ENCODE measurements at places on chromosomes 7 and 10. TPM values are rescaled to one million over a fixed set of nuclear protein-coding genes. Genes with fewer than 3 reads are reported as not detected.
A peak's percentile ranks its signal among the peaks of the same experiment; 100 is the strongest.

Gene NEUROG3
- not detected for total RNA-seq

Gene PDE1C
- 26.4 TPM for total RNA-seq

Gene EIF4H
- total RNA-seq, result 122 TPM

Gene BMPER
- total RNA-seq, result 1.0 TPM

Gene PROSER2
- total RNA-seq, result 25.6 TPM

Gene GPR22
- total RNA-seq, result 1.1 TPM

- H3K4me1 ChIP-seq, result no peaks in the 10 kb centered on the region
- H3K36me3 ChIP-seq, result no peaks in the 10 kb centered on the region
- H3K27ac ChIP-seq, result no peak overlapping the region
- H3K4me3 ChIP-seq, result no peak overlapping the region
- no peak for DNase-seq
Observed at GRCh38 chr7:24630596-24630995, 57.3 kb downstream of the PALS2 start.

GRCh38 chr10:74585231-74586087, 240.9 kb upstream of the KAT6B start:
- no peaks in the 10 kb centered on the region for H3K36me3 ChIP-seq
- peaks cover 5% of the 10 kb centered on the region for H3K4me1 ChIP-seq
- no peak for DNase-seq

DNA sequence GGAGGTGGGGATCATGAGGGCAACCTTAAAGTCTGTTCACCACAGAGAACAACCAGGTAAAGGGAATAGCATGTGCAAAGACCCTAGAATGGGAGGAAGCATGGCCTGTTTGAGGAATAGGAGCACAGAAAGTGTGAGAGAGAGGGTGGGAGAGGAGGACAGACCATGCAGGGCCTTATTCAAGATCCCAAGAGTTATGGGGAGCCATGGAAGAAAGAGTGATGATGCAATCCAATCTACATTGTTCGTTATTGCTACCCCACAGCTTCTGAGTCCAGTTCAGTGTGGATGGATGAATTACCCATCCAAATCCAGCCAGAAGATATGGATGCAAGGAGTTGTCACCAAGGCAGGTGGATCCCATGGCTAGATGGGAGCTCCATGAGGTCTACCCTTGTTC, 7.8 kb upstream of the EIF4EBP2 start:
- H3K36me3 ChIP-seq, result no peaks in the 10 kb centered on the region
- no peak overlapping the region for H3K4me3 ChIP-seq
- DNase-seq, result no peak

GRCh38 chr10:122296363-122297120, 25.4 kb downstream of the BTBD16 start:
- DNase-seq, result no peak
- no peak overlapping the region for H3K4me3 ChIP-seq
- H3K4me1 ChIP-seq, result no peaks in the 10 kb centered on the region

GRCh38 chr10:101124933-101125332, 6.2 kb upstream of the TLX1 start:
- no peak for DNase-seq
- no peak overlapping the region for H3K27ac ChIP-seq
- H3K4me1 ChIP-seq, result peaks cover 6% of the 10 kb centered on the region
- H3K27me3 ChIP-seq, result peaks cover 62% of the 10 kb centered on the region

- no peak overlapping the region for H3K27ac ChIP-seq
- no peaks in the 10 kb centered on the region for H3K27me3 ChIP-seq
- no peak overlapping the region for H3K4me3 ChIP-seq
Observed at GRCh38 chr10:108905821-108906220, 1017.5 kb downstream of the XPNPEP1 start.

GRCh38 chr10:103990531-103990930, 23.6 kb downstream of the SLK start:
- DNase-seq, result no peak
- H3K27me3 ChIP-seq, result no peaks in the 10 kb centered on the region
- H3K27ac ChIP-seq, result no peak overlapping the region
- H3K4me3 ChIP-seq, result no peak overlapping the region

- no peaks in the 10 kb centered on the region for H3K27me3 ChIP-seq
- no peaks in the 10 kb centered on the region for H3K4me1 ChIP-seq
- H3K27ac ChIP-seq, result no peak overlapping the region
Observed at GRCh38 chr10:31820096-31820495, 108.5 kb downstream of the ARHGAP12 start.

DNA sequence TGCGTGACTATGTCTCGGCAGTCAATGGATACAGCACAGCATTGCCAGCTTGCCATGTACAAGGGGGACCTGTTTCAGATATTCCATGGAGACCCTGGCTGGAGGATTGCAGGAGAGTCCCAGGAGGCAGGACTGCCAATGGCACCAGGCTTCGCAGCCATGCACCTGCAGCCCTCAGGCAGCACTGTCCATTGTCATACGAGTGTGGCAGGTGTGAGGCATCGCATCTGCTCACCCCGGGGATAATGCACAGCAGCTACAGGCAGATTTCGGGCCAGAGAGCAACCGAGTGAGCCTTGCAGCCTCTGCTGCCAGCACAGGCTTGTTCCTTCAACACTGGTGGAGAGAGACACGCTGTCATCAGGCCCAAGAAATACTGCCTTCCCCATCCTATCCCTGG, 415.1 kb downstream of the PAXIP1 start:
- no peak for DNase-seq
- no peaks in the 10 kb centered on the region for H3K27me3 ChIP-seq
- H3K36me3 ChIP-seq, result no peaks in the 10 kb centered on the region
- no peak overlapping the region for H3K27ac ChIP-seq
- no peaks in the 10 kb centered on the region for H3K4me1 ChIP-seq
- no peak overlapping the region for H3K4me3 ChIP-seq

- H3K4me3 ChIP-seq, result no peak overlapping the region
- no peak for DNase-seq
- no peaks in the 10 kb centered on the region for H3K36me3 ChIP-seq
- no peaks in the 10 kb centered on the region for H3K4me1 ChIP-seq
- no peaks in the 10 kb centered on the region for H3K27me3 ChIP-seq
Observed at GRCh38 chr10:88150339-88150738, 286.9 kb downstream of the PTEN start.

DNA sequence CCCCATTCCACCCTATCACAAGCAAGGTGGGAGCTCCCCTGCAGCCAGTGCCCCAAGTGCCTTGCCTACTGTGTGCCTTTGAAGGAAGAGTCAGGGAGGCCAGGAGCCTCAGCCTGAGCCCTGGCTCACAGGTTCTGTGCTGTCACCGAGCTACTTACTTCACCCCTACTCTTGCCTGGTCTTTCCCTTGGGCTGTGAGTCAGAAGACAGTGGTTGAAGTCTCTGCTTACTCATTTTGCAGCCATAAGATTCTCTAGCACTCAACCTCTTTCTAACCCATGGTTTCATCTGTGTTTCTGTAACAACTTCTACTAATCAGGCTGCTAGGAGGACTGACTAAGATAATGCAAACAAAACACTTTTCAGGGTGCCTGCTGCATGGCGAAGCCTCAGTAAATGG, 114.5 kb downstream of the PLCE1 start:
- no peak for DNase-seq
- H3K36me3 ChIP-seq, result no peaks in the 10 kb centered on the region
- no peak overlapping the region for H3K27ac ChIP-seq
- H3K27me3 ChIP-seq, result no peaks in the 10 kb centered on the region

- H3K27ac ChIP-seq, result no peak overlapping the region
- H3K27me3 ChIP-seq, result no peaks in the 10 kb centered on the region
- H3K4me3 ChIP-seq, result no peak overlapping the region
- H3K4me1 ChIP-seq, result no peaks in the 10 kb centered on the region
- no peak for DNase-seq
- H3K36me3 ChIP-seq, result no peaks in the 10 kb centered on the region
Observed at GRCh38 chr7:137243741-137244140, 99.8 kb downstream of the PTN start.

DNA sequence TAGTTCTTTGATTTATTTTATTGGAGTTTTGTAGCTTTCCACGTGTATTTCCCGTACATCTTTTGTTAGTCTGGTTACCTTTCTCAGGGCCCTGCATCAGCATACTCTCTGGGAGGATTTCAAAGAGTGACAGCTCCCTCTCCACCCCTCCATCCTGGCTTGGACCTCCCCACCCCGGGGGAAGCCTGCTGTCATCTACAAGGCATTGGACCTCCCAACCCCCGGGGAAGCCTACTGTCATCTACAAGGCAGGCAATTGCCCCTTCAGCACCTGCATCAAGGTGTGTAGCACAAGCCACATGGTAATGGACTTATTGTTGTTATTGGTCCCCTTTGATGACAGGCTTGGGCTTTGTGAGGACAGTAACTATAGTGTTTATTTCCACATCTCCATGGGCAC, 390.1 kb downstream of the TCERG1L start:
- DNase-seq, result no peak
- no peak overlapping the region for H3K4me3 ChIP-seq
- no peaks in the 10 kb centered on the region for H3K36me3 ChIP-seq
- H3K27ac ChIP-seq, result no peak overlapping the region
- no peaks in the 10 kb centered on the region for H3K4me1 ChIP-seq

DNA sequence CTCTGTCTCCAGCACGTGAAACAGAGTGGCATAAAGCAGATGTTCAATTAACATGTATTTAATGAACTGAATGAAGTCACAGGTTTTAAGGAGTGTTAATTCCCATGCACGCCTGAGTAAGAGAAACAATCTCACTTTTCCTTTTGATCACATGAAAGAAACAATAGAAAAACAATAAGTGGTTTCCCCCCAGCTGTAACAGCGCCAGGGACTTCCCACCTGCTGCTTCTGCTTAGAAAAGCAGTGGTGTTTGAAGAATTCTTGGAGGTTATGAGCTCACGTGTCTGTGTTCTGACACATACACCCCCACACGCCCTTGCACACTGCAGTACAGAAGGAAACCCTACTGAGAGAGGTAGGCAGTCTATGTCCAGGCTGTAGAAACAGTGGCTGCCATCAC, 51.3 kb upstream of the FRMD4A start:
- no peak overlapping the region for H3K27ac ChIP-seq
- H3K36me3 ChIP-seq, result no peaks in the 10 kb centered on the region
- H3K4me3 ChIP-seq, result no peak overlapping the region
- no peaks in the 10 kb centered on the region for H3K27me3 ChIP-seq
- H3K4me1 ChIP-seq, result no peaks in the 10 kb centered on the region

- H3K36me3 ChIP-seq, result no peaks in the 10 kb centered on the region
- no peak overlapping the region for H3K4me3 ChIP-seq
- no peaks in the 10 kb centered on the region for H3K4me1 ChIP-seq
- H3K27me3 ChIP-seq, result no peaks in the 10 kb centered on the region
- DNase-seq, result no peak
Observed at GRCh38 chr10:22978287-22978686, 50.4 kb downstream of the ARMC3 start.

DNA sequence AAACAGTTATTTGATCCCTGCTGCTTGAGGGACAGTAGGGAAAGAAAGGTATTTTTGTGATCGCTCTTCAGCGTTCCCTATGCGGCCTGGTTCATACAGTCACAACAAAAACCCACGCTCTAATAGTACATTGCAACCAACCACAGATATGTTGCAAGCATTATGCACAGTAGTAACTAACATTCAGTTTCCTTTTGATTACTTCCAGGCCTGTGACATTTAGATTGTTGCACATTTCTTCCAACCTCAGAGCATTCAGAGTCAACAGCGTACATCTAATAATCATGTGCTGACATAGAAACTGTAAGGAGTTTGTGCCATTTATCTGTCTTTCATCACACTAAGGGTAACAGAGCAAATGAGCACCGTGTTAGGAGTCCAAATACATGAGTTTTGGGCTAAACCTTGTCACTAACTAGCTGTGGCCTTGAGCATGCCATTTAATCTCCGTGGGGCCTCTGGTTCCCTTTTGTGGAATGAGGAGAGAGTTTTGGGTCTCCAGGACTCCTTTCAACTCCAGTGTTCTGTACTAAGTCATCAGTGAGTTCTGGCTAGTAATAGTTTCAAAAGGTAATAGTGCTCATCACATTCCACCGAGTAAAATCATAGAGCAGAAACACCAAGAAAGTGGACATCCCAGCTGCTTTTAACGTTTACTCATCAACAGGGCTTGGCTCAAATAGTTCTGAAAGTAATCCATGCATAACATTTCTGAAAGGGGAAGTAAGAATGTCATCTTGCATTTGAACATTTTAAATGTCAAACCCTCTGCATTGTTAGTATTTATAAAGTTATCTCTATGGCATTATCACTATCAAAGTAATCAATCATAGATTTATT, 99.0 kb upstream of the FZD1 start:
- H3K36me3 ChIP-seq, result no peaks in the 10 kb centered on the region
- no peaks in the 10 kb centered on the region for H3K4me1 ChIP-seq
- H3K27me3 ChIP-seq, result no peaks in the 10 kb centered on the region
- peak overlapping the region; percentile 32 for H3K27ac ChIP-seq
- no peak for DNase-seq

- H3K4me3 ChIP-seq, result no peak overlapping the region
- H3K36me3 ChIP-seq, result no peaks in the 10 kb centered on the region
- DNase-seq, result peak; percentile 42
- H3K4me1 ChIP-seq, result no peaks in the 10 kb centered on the region
Observed at GRCh38 chr10:119316729-119317097, 109.3 kb downstream of the GRK5 start.

DNA sequence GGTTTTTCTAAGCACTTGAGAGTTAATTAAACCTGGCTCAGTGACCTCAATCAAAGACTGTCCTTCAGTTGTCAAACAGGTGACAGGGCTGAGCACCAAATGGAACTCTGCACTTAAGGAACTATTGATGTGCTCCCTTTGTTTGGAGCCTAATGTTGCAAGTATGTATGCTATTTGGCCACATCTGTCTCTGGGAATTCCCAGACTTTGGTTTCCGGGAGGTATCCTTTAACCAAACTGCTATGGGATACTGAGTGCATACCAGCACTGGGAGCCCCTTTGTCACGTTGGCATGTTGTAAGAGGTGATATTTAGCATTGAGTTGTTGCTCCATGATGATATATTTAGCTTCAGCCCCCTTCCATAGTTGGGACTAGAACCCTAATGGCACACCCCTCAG, 25.2 kb downstream of the ASZ1 start:
- H3K4me1 ChIP-seq, result no peaks in the 10 kb centered on the region
- no peak overlapping the region for H3K27ac ChIP-seq
- no peaks in the 10 kb centered on the region for H3K36me3 ChIP-seq
- no peak overlapping the region for H3K4me3 ChIP-seq
- DNase-seq, result no peak

DNA sequence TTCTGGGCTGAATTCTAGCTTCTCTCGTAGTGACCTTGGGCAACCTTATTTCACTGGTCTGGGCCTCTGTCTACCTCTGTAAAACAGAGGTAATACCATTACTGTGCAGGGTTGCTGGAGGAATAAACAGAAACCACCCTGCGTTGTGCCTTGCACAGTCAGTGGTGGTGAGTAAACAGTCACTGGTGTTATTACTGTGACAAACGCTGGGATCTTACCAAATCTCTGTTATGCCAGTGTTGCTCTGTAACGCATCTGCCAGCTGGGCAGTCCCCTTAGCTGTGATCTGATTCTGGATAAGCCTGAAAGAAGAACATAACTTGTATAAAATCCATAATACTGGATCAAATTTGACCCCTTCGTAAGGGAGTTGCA, 49.4 kb downstream of the NOD1 start:
- no peaks in the 10 kb centered on the region for H3K36me3 ChIP-seq
- DNase-seq, result no peak
- no peaks in the 10 kb centered on the region for H3K27me3 ChIP-seq
- no peak overlapping the region for H3K4me3 ChIP-seq
- no peaks in the 10 kb centered on the region for H3K4me1 ChIP-seq

All from uterus (tissue), 4 donors.